ENCODE measurements at places on chromosomes 1 and 21.

- no peak for DNase-seq
Measured at GRCh38 chr1:226650236-226650841, 88.7 kb downstream of the ITPKB start.

- DNase-seq, result no peak
Measured at GRCh38 chr1:935751-936231, 12.1 kb downstream of the SAMD11 start.

GRCh38 chr1:179786815-179787685 is 44.0 kb downstream of the FAM163A start:
- no peak for DNase-seq

- DNase-seq, result no peak
Measured at GRCh38 chr1:182877842-182878241, 38.7 kb downstream of the DHX9 start.

- no peak for DNase-seq
Measured at GRCh38 chr1:40360631-40361030, 12.9 kb upstream of the SMAP2 start.

GRCh38 chr1:16072616-16073484 is 601 bp downstream of the FAM131C start:
- DNase-seq, result no peak

- DNase-seq, result no peak
Measured at GRCh38 chr1:213994888-213995287, 7.1 kb downstream of the PROX1 start.

GRCh38 chr1:236287757-236288619 is 6.2 kb upstream of the ERO1B start:
- peak; percentile 86 for DNase-seq

- no peak for DNase-seq
Measured at GRCh38 chr21:37835481-37835880, 80.8 kb downstream of the KCNJ6 start.

DNA sequence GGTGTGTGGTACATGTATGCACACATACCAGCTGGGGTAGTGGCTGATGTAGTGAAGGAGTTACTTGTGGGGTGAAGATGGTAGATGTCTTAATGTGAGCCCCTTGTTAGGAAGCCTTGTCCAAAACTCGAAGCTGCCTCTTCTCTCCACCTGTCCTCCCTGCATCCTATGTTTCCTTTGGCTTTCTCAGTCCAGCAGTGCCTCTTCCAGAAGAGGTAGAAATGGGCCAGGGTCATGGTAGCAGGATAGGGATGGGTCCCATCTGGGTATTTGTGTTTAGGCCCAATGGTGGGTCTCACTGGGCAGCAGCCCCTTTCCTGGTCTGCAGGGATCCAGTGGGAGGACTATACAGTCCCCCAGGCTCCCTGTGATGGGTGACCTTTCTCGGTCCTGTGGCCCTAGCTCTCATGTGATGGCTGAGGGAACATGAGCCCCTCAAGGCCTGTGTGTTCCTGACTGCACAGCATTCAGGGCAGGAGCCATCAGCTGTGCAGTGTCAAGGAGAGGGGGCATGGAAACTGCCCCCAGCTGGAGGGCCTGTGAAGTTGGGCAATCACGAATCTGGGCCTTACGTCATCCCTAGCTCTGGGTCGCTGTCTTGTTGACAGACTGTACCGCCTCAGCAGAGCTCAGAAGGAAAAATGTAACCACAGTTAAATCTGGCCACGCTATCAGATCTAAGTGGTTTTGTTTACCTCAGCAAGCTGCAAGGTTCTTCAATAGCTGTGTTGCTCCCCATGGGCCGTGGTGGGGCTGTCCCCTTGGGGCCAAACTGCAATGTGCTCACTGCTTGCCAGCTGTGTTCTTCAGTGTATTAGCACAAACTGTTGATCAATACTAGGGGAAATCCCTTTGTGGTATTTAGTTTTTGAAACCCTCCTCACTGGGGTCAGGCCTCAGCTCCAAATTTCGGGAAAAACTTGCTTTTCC is 82.7 kb downstream of the NOS1AP start:
- no peak for DNase-seq

DNA sequence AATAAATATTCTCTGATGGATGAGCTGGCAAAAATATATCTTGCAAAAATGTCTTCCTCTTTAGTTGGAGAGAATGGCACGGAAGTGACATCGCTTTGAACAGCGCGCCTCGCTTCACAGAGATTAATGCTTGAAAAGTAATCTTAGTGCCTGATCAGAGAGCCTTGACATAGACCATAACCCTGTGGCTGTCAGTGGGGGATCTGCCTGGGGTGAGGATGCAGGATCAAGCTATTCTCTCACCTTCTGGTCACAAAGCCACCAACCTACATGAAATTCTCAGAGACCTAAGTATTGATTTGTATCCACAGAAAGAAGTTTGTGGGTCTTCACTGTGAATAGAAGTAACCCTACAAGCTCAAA is 492.6 kb downstream of the LMO4 start:
- no peak for DNase-seq

GRCh38 chr1:219391297-219391696 is 217.6 kb downstream of the LYPLAL1 start:
- DNase-seq, result no peak

GRCh38 chr21:33013626-33014025 is 12.1 kb upstream of the OLIG2 start:
- DNase-seq, result no peak

DNA sequence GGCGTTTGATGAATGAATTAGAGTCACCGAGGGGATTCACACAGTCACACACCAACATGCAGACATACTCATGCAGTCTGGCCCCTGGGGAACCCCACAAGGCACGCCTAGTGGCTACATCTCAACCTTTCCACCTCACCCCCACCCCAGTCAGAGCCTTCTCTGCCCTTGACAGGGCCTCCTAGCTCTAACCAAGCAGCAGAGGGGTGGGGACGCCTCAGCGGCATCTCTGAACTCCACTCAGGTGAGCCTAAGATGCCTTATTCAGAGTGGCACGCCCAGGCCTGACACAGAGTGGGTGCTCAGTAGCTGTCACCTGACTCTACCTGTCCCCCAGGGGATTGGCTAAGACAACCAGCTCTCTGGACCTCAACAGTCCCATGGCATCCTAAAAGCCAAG is 3.7 kb upstream of the SDC3 start:
- DNase-seq, result no peak

DNA sequence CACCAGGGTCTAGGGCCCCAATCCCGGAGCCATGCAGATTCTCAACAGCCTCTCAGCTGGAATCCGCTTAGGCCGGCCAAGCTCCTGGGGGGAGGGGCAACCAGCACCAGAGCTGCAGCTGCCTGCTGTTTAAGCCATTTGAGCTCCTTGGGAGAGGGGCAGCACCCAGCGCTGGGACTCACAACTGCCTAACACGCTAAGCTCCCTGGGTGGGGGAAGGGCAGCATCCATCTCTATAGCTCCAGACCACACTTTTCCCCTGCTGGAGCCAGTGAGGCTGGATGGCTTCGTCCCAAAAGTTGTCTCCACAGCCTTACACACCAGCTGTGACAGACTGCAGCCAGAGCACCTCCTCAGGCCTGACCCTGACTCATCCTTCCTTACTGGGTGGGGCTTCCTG is 6.9 kb upstream of the PTGFR start:
- no peak for DNase-seq

All from kidney glomerular epithelial cell (primary cell).